ENCODE measurements at places on chromosomes 7 and 10. TPM values are rescaled to one million over a fixed set of nuclear protein-coding genes. Genes with fewer than 3 reads are reported as not detected.

DNA sequence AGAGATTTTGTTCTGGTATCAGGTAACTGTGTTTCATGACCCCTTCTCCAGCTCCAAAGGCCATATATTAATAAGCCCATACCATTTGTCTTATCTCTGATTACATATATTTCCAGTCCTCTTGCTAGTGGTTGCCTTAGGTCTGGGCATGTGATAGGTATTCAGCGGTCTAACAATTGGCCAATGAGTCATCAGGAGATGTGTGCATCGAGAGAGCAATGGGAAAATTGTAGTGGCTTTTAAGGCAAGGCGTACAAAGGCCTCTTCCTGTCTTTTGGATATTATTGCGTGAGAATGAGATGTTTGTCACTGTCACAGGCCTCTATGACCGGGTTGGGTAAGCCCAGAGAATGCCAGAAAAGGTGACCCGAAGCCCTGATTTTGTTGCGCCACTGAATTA is 38.6 kb upstream of the SFRP5 start:
- no peaks in the 10 kb centered on the region for H3K36me3 ChIP-seq
- H3K4me3 ChIP-seq: no peak overlapping the region
- peak; percentile 91 for DNase-seq
- no peaks in the 10 kb centered on the region for H3K27me3 ChIP-seq
- peak overlapping the region; percentile 82 for H3K27ac ChIP-seq
- peaks cover 5% of the 10 kb centered on the region for H3K4me1 ChIP-seq

GRCh38 chr7:112360681-112361080 is 89.6 kb upstream of the IFRD1 start:
- no peaks in the 10 kb centered on the region for H3K27me3 ChIP-seq
- no peak for DNase-seq
- H3K4me3 ChIP-seq: no peak overlapping the region
- H3K4me1 ChIP-seq: no peaks in the 10 kb centered on the region

GRCh38 chr7:76380623-76380966 is 21.8 kb upstream of the YWHAG start:
- H3K27me3 ChIP-seq: no peaks in the 10 kb centered on the region
- H3K4me1 ChIP-seq: peaks cover 6% of the 10 kb centered on the region
- H3K36me3 ChIP-seq: no peaks in the 10 kb centered on the region

GRCh38 chr7:55108818-55109217 is 90.0 kb downstream of the EGFR start:
- DNase-seq: no peak
- no peaks in the 10 kb centered on the region for H3K27me3 ChIP-seq
- H3K36me3 ChIP-seq: no peaks in the 10 kb centered on the region
- no peak overlapping the region for H3K4me3 ChIP-seq

DNA sequence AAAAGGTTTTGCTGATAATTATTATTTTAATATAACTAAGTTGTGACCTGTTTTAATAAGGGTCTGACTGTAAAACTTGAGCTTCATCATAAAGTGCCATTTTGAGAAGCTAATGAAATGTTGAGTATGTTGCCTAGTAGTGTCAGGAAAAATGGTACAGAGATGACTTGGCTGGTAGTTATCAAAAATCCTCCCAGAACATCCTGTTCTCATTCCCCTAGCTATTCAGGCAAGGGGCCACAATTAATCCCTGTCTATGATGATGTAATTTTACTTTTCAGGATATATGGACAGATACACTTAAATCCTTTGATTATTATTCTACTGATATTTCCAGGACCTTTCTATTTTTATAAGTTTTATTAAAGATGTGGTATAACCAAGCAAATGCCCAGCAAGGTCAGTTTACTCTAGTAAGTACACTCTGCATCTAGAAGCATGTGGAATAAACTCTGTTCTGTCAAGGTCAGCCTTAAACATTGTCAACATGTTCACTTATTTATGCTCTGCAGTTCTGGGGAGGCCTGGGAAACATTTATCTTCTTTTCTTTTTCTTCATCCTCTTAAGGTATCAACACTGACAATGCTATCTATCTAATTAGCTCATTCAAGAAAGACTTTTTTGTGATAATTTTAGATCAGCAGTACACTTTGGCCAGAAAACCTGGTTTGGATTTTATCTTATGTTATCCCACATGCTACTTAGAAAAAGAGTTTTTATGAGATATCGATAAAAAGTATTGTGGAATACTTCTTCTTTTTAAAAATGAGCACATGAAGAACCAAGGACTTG is 32.1 kb downstream of the BTRC start:
- H3K4me1 ChIP-seq: peaks cover 3% of the 10 kb centered on the region
- no peak overlapping the region for H3K4me3 ChIP-seq
- no peak overlapping the region for H3K27ac ChIP-seq
- H3K27me3 ChIP-seq: no peaks in the 10 kb centered on the region
- DNase-seq: no peak
- no peaks in the 10 kb centered on the region for H3K36me3 ChIP-seq

DNA sequence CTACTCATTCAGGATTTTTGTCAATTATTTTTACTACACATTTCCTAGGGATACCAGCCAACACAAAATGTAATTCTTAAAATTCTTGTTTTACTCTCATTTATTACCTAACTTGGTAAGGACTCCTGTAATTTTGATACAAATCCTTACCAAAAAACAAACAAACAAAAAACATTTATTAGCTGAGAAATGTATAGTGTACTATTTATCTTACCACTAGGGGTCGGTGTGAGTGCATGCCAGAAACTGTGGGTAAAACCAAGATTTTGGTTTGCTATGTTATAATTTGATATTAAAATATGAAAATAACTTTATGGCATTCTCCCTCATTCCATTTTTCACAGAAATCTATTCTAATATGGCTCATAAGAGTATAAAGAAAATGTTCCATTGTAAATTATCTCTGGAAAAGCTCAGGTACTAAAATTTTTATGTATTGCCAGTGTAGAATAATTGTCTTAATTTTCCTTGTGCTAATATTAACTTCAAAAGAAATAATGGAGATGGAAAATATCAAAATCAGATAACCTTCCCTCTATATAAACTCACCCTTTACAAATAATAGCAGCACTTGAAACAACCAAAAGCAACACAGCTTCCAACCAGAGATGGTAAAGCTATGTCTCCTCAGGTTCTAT is 290.8 kb upstream of the PCDH15 start:
- no peak overlapping the region for H3K4me3 ChIP-seq
- no peaks in the 10 kb centered on the region for H3K4me1 ChIP-seq
- no peaks in the 10 kb centered on the region for H3K27me3 ChIP-seq
- H3K36me3 ChIP-seq: no peaks in the 10 kb centered on the region
- no peak for DNase-seq
- no peak overlapping the region for H3K27ac ChIP-seq

GRCh38 chr7:45253368-45253767 is 95.8 kb downstream of the RAMP3 start:
- H3K36me3 ChIP-seq: no peaks in the 10 kb centered on the region
- H3K4me3 ChIP-seq: no peak overlapping the region
- no peak overlapping the region for H3K27ac ChIP-seq
- no peaks in the 10 kb centered on the region for H3K27me3 ChIP-seq
- no peak for DNase-seq

DNA sequence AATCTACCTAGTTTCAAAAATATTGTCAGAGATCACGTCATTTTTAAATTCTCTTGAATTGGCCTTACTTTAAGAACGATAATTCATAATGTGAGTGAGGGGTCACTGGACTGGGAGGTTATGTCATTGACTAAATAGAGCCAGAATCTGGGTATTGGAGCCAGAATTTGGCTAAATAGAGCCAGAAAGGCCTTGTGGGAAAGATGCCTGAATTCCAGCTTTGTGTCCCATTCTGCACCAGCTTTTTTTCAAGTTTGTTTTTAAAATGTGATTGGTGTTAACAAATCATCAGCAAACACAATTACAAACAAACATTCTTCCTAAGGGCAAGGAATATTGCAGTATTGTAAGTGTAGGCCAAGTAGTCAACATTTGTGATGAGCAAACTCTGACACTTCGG is 233.2 kb upstream of the PRKCQ start:
- no peaks in the 10 kb centered on the region for H3K4me1 ChIP-seq
- no peaks in the 10 kb centered on the region for H3K36me3 ChIP-seq
- no peak overlapping the region for H3K27ac ChIP-seq
- no peak for DNase-seq

- peaks cover 2% of the 10 kb centered on the region for H3K4me1 ChIP-seq
- no peaks in the 10 kb centered on the region for H3K36me3 ChIP-seq
- no peak for DNase-seq
- no peak overlapping the region for H3K27ac ChIP-seq
Observed at GRCh38 chr7:111516612-111517011, 45.7 kb downstream of the IMMP2L start.

- DNase-seq: no peak
- H3K4me1 ChIP-seq: no peaks in the 10 kb centered on the region
- no peaks in the 10 kb centered on the region for H3K27me3 ChIP-seq
- H3K27ac ChIP-seq: no peak overlapping the region
- H3K36me3 ChIP-seq: peaks cover 6% of the 10 kb centered on the region
Observed at GRCh38 chr10:21687266-21688008, 153.4 kb downstream of the MLLT10 start.

DNA sequence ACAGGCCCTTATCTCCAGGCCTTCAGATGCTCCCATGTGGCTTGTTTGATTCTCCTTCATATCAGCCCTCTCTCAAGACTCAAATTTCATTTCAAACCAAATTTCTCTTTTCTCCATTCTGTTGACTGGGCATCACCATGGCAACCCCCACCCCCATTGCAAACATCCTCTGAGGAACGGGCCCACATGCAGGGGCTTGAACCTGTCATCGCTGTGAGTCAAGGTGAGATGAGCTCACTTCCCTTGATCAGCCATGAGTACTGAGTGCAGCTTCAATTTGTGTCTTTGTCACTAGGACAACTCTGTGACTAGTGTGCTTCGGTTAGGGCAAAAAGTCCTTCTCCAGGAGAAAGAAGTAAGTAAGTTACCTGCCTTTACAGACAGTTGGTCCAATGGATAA is 41.9 kb downstream of the CALML3 start:
- no peak overlapping the region for H3K4me3 ChIP-seq
- peaks cover 28% of the 10 kb centered on the region for H3K4me1 ChIP-seq
- no peaks in the 10 kb centered on the region for H3K36me3 ChIP-seq
- DNase-seq: no peak
- H3K27ac ChIP-seq: no peak overlapping the region
- H3K27me3 ChIP-seq: no peaks in the 10 kb centered on the region

- H3K4me1 ChIP-seq: no peaks in the 10 kb centered on the region
- no peak overlapping the region for H3K27ac ChIP-seq
- no peaks in the 10 kb centered on the region for H3K36me3 ChIP-seq
- H3K27me3 ChIP-seq: no peaks in the 10 kb centered on the region
Observed at GRCh38 chr10:113825791-113826190, 28.1 kb downstream of the DCLRE1A start.

DNA sequence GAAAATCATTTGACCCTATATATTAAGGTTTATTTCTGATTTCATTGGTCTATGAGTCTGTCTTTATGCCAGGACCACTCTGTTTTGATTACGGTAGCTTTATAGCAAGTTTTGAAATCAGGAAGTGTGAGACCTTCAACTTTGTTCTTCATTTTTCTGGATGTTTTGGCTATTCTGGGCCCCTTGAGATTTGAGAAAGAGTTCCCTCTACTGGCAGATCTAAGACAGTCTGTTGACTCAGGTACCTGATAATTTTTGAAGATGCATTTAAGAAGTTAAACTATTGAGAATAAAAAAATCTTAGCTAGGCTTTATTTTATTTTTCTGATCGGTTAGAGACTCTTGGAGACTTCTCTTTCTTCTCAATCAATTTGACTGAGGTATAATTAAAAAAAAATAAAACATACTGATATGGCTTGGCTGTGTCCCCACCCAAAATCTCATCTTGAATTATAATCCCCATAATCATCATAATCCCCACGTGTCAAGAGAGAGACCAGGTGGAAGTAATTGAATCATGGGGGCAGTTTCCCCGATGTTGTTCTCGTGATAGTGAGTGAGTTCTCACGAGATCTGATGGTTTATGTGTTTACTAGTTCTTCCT is 209.2 kb downstream of the SNX10 start:
- H3K4me1 ChIP-seq: peaks cover 7% of the 10 kb centered on the region
- H3K27ac ChIP-seq: no peak overlapping the region
- H3K36me3 ChIP-seq: no peaks in the 10 kb centered on the region
- no peak for DNase-seq
- H3K4me3 ChIP-seq: no peak overlapping the region

DNA sequence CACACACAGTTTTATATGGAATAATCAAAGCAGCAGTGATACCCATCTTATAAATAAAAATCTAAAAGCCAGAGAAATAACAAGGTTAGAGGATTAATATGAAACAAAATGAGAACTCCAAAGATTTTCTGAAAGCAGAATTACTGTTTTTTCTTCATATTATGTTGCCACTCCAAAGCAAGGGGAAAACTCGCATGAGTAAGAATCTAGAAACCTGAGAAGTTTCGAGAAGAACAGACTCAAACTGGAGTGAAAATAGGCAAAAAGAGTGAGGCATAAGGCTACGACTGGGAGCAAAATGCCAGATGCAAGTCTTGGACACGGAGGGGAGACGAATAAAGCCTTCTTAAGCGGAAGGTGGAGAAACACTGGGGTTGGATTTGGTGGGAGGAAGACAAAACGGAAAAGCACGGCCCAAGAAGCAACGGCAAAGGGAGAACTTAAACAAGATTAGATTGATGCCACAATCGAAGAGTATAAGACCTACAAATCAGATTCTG is 923 bp downstream of the TNPO3 start:
- H3K27ac ChIP-seq: peak overlapping the region; percentile 97
- no peak for DNase-seq
- H3K27me3 ChIP-seq: no peaks in the 10 kb centered on the region
- H3K4me3 ChIP-seq: peak overlapping the region; percentile 95

- peaks cover 12% of the 10 kb centered on the region for H3K36me3 ChIP-seq
- H3K4me3 ChIP-seq: no peak overlapping the region
- no peaks in the 10 kb centered on the region for H3K27me3 ChIP-seq
- no peak for DNase-seq
- H3K27ac ChIP-seq: no peak overlapping the region
Observed at GRCh38 chr7:128045766-128046165, 14.5 kb upstream of the LRRC4 start.

Gene SERPINE1
- 1.7 TPM for polyA plus RNA-seq

Gene PGAM2
- 4.0 TPM for polyA plus RNA-seq

Gene PDZD7
- 95.8 TPM for polyA plus RNA-seq
